ENCODE measurements at places on chromosomes 7 and 10.

DNA sequence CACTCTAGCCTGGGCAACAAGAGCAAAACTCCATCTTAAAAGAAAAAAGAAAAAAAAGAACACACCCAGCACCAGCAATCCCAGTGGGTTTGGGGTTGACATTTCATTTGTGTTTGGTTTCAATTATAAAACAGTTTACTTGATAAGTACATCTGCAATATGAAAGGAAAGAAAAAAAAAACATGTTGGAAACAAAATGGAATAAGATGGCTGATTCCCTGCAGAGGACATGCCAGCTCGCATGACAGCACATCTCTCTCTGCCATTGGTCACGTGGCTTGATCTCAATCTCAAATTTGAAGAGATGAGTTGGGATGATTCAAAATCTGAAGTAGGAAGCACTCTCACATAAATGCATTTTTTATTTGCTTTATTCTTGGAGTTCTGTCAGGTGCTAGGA, 28.0 kb downstream of the MYOF start:
- DNase-seq, result no peak

GRCh38 chr7:66741-67140, 125.6 kb upstream of the FAM20C start:
- DNase-seq, result no peak

- DNase-seq, result no peak
These were observed 1139.6 kb upstream of the LRRTM3 start for GRCh38 chr10:65786279-65786678.

DNA sequence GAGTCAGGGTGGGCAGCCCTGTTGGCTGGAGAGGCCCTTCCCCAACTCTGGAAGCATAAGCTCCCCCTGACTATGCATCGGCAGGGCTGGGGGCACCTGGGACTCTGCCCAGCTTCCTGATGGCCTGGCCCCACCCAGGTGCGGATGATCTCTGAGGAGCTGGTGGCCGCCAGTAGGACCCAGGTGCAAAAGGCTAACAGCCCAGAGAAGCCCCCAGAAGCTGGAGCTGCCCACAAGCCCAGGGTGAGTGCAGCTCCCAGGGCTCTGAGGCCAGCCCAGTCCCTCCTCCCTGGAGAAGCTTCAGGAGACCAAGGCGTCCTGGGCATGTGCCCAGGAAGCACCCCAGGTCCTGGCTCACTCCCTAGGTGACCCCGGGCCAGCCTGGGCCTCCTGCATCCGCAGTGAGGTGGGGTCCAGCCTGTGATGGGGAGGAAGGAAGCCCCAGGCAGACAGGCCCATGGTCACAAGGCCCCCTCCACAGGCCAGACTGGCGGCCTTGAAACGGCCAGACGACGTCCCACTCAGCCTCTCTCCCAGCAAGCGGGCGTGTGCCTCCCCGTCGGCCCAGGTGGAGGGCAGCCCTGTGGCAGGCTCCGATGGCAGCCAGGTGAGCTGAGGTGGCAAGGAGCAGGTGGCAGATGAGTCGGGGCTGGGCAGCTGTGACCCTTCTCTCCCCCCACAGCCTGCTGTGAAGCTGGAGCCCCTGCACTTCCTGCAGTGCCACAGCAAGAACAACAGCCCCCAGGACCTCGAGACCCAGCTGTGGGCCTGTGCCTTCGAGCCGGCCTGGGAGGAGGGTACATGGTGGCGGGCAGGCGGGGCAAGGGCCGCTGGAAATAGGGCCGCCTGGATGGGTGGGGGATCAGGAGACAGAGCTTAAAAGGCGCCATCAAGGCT, 3.0 kb downstream of the LRWD1 start:
- DNase-seq, result no peak

- no peak for DNase-seq
These were observed 5.7 kb upstream of the TAS2R40 start for GRCh38 chr7:143216151-143216550.

DNA sequence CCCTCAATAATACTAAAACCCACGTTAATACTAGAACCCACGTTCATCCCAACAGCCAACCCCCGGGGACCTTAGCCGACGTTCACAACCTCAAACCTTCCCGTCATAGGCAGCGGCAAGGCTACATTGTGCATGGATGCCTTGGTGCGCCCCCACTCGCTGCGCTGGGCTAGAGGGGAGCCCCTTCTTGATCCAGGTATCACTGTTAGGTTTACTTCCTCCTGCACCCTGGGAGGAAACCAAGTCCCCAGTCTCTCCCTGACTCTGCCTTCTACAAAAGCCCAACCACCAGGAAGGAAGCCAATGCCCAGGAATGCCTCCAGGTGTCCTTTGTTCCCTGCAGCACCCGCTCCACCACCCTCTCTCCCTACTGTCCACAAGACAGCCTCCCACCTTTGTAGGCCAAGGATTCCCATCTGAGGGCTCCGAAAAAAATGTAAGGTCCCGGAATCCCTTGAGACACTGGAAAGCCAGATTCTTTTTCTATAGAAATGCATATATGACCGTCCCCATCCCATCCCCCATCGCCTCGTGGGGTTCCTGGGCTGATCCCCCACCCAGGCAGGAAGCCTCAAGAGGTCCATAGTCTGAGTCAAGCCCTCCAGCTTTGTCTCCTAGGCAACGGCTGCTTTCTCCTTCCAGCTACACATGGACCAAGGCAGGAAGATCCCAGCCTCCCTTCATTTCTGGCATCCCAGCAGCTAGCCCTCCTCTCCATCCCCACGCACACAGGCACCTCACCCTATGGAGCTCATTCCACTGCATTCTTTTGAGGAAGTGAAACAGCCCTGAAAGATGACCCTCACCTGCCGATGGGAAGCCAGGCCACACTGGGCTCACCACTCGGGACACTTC, 25.2 kb downstream of the CTBP2 start:
- DNase-seq, result no peak
